ENCODE measurements at places on chromosomes 4 and X.
A peak's percentile ranks its signal among the peaks of the same experiment; 100 is the strongest.

GRCh38 chrX:47936940-47937317 lies 66.9 kb downstream of the ZNF182 start:
- no peak for DNase-seq

GRCh38 chrX:38612281-38612680 lies 50.9 kb downstream of the TSPAN7 start:
- no peak for DNase-seq

DNA sequence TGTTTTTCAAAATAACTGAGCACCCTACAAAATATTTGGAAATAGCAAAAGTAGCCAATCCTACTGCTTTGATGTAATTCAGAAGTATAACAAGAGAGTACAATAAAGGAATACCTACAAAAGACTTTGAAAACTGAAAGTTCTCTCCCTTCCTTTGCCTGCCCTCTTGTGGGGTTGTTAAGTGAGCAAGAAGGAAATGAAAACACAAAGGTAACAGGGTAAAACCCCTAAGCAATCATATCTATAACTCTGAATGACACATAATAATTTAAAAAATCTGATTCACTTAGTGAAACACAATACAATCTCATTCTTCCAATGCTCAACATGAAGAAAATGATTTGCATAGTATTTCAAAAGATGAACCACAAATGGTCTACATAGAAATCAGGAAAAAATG lies 98.2 kb downstream of the FRYL start:
- DNase-seq, result no peak

GRCh38 chr4:148704291-148704690 lies 262.1 kb upstream of the NR3C2 start:
- DNase-seq, result no peak

- DNase-seq, result no peak
Measured at GRCh38 chr4:175499735-175500352, 312.2 kb downstream of the GPM6A start.

- no peak for DNase-seq
Measured at GRCh38 chr4:182873289-182873688, 43.9 kb downstream of the DCTD start.

DNA sequence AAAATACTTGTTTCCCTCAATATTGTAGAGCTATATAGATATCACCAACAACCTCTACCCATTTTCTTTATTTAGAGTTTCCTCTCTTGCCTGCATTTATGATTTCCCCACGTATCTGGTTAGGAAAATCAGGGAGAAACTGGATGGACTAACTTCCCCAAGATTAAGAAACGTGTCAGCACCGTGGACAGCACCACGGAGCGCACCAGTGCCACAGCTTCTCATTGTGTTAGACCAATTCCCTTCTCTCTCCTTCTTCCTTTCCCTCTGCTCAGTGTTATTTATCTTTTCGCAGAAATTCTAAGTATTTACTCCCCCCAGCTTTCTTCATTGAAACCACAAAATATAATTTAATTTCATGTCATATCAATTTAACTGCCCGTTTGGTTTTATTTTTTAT lies 568.6 kb upstream of the BOD1L1 start:
- DNase-seq, result no peak

DNA sequence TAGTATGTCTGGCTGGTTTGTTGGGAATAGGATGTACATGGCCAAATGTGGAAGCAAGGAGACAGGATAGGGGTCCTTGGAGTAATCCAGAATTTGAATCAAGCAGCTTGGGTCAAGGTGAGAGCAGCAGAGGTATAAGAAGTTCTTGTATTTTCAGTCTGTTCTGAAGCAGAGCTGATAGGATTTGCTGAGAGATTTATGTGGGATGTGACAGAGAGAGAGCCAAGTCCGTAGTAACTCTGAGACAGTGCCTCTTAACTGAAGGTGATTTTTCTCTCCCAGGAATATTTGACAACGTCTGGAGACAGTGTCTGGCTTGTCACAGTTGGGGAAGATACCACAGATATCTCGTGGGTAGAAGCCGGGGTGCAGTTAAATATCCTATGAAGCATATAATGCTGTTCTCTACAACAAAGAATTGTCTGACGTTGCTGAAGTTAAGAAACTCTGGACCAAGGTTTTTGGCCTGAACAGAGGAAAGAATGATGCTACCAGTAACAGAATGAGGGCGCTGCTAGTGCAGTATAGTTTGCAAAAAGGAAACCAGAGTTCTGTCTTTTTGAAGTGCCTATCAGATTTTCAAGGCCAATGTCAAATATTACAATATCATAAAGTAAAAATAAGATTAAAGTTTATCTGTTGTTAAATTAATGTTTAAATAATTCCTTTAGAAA lies 184.0 kb downstream of the ARHGAP24 start:
- DNase-seq, result no peak

- DNase-seq, result no peak
Measured at GRCh38 chr4:100428051-100428450, 89.8 kb downstream of the EMCN start.

DNA sequence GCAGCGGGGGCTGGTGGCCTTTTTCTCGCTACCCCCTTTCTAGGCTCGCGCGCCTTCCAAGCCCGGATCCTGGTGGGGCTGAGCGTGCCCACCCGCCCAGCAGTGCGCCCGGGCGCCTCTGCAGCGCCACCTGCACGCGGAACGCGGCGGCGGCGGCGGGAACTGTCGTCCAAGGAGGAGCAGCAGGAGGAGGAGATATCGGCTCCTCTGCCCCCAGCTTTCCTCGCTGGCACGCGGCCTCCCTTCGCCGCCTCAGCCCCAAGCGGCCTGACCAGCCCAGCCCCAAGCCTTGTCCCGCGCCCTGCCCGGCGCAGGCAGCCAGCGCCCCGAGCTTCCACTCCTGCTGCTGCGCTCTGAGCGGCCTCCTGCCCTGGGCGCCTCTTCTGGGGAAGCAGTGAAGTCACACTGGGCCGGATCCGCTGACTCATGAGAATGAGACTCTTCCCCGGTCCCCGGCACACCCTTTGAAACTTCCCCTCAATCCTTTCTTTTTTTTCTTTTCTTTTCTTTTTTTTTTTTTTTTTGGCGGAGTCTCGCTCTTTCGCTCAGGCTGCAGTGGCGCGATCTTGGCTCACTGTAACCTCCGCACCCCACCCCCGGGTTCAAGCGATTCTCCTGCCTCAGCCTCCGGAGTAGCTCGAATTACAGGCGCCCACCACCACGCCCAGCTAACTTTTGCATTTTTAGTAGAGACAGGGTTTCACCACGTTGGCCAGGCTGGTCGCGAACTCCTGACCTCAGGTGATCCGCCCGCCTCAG lies 10.6 kb upstream of the ELF4 start:
- DNase-seq, result peak; percentile 73

DNA sequence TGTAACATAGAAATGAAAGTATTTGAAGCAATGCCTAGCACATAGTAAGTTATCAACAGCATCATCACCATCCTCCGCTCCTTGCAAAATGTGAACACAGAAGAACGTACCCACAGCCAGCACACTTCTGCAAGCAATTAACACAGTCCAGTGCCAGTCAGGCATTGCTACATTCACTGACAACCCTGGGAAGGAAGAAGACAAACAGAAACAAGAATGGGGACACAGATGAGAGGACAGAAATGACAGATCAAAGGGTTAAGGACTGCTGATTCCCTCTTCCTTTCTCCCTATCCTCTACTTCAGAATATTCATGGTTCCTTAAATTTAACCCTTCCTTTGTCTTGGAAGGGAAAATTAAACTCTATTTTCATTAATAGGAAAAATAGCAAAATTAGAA lies 53.1 kb downstream of the CHM start:
- no peak for DNase-seq

DNA sequence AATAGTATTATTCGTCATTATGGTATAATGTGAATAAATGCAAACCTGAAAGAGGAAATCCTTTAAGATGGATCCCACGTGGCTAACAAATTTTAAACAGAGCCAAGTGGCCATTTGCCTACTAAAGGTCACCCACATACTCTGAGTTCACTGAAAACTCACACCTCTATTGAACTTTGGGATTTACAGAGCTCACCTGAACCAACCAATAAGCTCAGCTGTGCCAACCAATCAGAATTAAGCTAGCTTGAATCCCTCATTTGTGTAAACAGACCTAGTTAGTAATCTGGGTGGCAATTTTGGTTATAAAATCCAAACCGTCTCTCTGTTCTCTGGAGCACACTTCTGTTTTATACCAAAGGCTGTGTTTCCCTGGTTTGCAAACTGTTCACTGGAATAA lies 5.4 kb upstream of the NUDT9 start:
- no peak for DNase-seq

DNA sequence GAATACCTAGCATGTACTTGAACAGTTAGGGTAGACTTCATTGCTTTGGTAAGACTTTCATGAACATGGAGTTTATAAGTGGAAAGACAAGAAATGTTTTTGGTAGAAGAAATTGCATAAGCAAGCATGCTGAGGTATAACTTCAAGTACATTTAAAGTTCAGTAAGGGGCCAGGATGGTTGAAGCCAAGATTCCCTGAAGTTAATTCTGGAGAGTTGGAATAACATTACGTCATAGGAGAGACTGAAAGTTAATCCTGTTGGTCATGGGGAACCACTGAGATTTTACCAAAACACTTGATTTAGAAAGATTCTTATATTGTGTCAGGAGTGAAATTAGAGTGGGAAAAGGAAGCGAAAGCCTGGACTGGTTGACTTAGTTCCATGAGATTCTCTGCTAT lies 767.5 kb upstream of the MAGEB2 start:
- no peak for DNase-seq

DNA sequence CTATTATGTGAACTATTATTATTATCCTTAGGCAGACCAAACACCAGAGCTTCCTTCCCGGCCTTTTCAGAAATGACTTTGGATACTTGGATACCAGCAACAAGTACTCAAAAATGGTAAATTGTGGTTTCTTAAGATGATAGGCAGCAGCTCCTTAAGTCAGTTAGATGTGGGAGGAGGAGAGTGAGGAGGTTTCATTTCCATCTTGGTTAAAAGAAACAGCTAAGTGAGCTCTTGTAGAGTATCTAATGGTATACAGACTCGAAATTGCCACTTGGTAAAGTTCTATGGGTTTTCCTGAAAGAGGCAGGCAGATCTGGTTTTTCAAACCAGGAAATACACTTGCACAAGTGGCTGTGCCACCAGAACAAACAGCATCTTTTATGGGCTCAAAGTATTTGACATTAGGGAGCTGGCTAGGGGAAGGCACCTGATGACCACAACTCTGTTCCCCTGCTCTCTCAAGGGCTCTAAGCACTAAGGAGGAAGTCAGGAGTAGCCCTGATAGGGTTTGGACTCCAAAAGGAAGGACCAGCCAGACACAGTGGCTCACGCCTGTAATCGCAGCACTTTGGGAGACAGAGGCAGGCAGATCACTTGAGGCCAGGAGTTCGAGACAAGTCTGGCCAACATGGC lies 130.9 kb downstream of the TMEM164 start:
- DNase-seq, result no peak

DNA sequence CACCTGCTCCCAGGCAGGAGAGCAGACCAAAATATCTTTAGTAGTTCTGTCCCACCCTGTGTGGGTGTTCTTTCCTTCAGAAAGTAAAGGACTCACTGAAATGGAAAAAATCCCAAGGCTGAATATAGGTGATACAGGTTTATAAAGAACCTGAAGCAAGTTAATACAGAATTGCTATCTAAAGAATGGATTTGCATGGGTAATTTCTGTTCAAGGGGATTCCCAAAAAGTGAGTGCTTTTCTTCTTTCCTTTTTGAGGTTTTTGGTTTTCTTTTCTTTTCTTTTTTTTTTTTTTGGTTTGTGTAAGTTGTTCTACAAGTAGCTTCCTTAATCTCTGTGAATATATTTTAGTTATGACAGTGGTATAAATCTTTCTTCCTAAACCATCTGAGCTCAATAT lies 560.7 kb upstream of the BOD1L1 start:
- no peak for DNase-seq

DNA sequence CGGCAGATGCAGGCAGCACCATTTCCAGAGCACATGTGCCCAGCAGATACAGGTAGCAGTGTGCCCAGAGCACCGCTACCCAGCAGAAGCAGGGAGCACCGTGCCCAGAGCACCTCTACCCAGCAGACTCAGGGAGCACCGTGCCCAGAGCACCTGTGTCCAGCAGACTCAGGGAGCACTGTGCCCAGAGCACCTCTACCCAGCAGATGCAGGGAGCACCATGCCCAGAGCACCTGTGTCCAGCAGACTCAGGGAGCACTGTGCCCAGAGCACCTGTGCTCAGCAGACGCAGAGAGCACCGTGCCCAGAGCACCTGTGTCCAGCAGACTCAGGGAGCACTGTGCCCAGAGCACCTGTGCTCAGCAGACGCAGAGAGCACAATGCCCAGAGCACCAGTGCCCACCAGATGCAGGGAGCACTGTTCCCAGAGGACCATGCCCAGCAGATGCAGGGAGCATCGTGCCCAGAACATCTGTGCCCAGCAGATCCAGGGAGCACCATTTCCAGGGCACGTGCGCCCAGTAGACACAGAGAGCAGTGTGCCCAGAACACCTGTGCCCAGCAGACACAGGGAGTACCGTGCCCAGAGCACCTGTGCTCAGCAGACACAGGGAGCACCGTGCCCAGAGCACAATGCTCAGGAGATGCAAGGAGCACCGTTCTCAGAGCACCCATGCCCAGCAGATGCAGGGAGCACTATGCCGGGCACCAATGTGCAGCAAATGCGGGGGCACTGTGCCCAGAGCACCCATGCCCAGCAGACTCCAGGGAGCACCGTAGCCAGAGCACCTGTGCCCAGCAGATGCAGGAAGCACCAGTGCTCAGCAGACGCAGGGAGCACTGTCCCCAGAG lies 236.4 kb downstream of the DHRSX start:
- no peak for DNase-seq

DNA sequence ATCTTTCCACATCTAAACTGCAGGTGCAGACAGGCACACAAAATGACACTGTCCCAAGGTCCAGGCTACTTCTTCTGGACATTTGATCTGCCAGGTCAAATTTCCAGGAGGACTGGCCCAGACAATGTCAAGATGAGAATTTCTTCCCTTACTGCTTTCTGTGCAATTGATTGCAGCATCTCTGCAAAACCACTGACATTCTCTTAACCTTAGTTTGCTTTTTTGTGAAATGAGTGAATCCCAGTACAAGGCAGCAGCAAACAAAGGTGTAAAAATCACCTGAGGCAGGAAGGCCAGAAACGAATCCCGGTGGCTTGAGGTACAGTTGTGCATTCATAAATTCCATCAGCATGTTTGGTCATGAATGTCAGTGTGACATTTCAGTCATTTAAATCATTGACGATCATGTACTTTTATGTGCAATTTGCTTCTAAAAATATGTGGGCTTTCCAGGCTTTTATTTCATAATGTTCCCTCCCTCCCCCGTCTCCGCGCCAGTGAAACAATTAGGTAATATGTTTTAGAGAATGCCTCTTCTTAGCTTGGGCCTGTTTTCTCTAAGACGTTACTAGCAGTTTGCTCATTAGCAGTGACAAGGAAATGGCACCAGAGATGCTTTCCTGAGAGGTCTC lies 39.1 kb downstream of the NHS start:
- no peak for DNase-seq

- no peak for DNase-seq
Measured at GRCh38 chrX:53449632-53450031, 15.5 kb upstream of the HSD17B10 start.

GRCh38 chr4:38091636-38092035 lies 131.4 kb downstream of the PTTG2 start:
- no peak for DNase-seq

DNA sequence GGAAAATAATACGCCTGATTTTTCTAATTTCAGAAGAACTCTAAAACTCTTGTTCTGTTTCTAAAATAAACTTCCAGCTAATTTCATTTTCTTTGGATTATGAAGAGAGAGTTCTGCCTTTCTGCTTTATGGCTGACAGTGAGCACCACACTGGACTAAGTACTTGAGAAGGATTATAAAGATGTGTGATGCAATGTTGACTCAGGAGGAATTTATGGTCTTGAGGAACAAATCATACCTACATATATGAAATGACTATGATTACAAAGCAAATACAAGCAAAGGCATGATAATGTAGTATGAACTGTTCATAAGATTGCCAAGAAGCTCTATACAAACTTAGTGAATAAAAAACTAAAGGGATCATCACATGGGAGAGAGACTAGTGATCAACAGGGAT lies 13.0 kb upstream of the SLC25A5 start:
- no peak for DNase-seq

All from BE2C (cell line).